ENCODE measurements at places on chromosomes 16 and 17.
A peak's percentile ranks its signal among the peaks of the same experiment; 100 is the strongest.

DNA sequence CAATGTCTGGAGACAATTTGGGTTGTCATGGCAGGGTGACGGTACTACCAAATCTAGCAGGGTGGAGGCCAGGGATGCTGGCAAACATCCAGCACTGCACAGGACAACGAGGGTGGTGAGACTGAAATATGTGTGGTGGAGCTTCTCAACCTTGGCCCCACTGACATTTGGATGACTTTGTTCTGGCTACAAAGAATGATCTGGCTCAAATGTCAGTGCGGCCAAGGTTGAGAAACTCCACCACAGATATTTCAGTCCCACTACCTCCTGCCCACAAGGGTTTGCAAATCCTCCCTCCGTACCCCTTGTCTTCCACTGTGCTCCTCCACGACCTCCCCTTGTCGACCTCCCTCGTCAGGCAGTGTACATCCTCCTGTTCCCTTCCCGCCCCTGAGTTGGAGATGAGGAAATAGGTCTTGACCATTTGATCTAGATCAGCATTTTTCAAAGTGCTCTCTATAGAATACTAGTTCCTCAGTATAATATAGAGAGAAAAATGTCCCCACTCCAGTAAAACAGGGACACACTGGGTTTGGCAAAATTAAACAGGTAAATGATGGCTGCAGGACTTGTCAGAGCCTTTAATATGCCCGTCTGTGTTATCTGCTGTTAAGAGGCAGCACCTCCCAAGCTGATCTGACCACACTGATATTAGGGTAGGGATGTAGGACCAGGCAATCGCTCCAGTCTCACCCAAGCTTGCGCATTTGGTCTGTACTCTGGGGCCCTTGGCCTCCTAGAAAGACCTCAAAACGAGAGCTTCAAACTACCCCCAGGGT lies 6.8 kb downstream of the OSGIN1 start:
- DNase-seq: no peak

- no peak for DNase-seq
Measured at GRCh38 chr17:306116-306515, 46.5 kb downstream of the RPH3AL start.

DNA sequence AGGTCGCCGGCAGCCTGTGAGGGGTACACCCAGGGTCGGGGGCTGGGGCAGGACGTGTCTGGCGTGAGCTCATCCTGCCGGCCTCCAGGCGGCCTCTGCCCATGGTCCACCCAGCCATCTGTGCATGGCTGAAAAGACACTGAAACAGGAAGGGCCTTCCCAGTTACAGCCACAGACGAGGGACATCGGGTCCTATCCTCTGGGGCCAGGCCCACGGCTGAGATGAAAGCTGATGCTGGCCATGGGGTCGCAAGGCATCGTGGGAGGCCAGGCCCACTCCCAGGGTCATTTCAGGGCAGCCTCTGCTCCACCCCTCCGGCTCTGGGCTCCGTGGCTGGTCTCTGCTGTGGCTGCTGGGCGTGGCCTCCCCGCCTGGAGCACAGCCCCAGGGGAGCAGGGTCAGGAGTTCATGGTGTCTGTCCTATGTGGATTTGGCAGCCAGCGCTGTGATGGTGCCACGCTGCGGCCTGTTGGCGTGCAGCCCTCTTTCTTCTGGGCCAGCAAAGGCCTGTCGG lies 16.6 kb upstream of the ATP6V0C start:
- DNase-seq: no peak

GRCh38 chr16:54000361-54000760 lies 286.2 kb downstream of the IRX3 start:
- DNase-seq: peak; percentile 23

- DNase-seq: no peak
Measured at GRCh38 chr16:83630979-83631378, 176.8 kb upstream of the HSBP1 start.

GRCh38 chr16:27230562-27231001 lies 27.3 kb downstream of the KDM8 start:
- DNase-seq: no peak

DNA sequence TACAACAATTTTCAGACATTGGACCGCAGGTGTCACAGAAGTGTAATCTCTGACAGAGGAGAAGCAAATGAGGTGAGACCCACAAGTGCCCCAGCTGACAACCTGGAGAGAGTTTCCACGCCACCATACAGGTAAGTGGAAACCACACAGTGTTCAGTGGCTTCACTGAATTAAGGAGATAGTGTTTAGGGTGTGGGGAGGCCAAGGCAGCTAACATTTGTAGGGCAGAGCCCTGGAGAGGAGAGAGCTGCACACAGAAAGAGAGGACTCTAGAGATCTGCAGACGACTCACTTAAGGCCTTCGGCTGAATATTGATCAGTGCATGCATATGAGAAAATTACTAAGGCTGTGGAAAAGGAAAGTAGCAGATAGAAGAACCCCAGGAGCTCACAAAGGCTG lies 228.9 kb upstream of the TNRC6C start:
- no peak for DNase-seq

DNA sequence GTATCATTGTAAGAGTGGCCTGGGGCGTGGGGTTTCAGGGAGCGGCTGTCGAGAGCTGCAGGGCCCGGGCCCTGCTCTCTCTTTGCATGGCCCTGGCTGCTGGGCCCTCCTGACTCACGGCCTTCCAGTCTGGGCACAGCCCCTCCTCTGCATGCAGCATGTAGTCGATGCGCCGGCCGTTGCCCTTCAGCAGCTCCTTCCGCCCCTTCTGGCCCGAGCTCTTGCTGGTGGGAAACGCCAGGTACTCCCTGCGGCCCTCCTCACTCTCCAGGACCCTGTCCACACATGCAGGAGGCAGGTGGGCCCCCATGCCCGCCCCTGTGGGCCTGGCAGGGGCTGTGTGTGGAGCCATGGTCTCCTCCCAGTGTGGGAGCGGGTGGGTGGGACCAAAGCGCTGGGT lies 50.7 kb downstream of the PRMT7 start:
- DNase-seq: no peak

Measured in skeletal muscle cell (primary cell).